Renal cortical epithelial cell (primary cell): ENCODE measurements at places on chromosomes 11 and 22. TPM values are rescaled to one million over a fixed set of nuclear protein-coding genes. Genes with fewer than 3 reads are reported as not detected.
A peak's percentile ranks its signal among the peaks of the same experiment; 100 is the strongest.

HDHD5 gene
- total RNA-seq, result 25.1 and 38.6 TPM in 2 replicates

OR2AT4 gene
- under 0.01 TPM in 1 of 2 replicates, not detected in the other for total RNA-seq

LRP4 gene
- 4.0 and 17.7 TPM in 2 replicates for total RNA-seq

CCDC116 gene
- total RNA-seq, result not detected in 2 replicates

GUCY1A2 gene
- 0.17 and 0.99 TPM in 2 replicates for total RNA-seq

SPINDOC gene
- total RNA-seq, result 11.8 and 12.6 TPM in 2 replicates

TMEM41B gene
- total RNA-seq, result 32.6 and 81.1 TPM in 2 replicates

OR8G5 gene
- total RNA-seq, result not detected in 2 replicates

MS4A6E gene
- total RNA-seq, result not detected in 2 replicates

NTM gene
- 0.85 and 6.4 TPM in 2 replicates for total RNA-seq

- no peak for DNase-seq
Measured at GRCh38 chr11:95937358-95937757, 13.5 kb upstream of the MTMR2 start.

- DNase-seq, result no peak
Measured at GRCh38 chr11:12408156-12408770, 30.9 kb downstream of the PARVA start.

DNA sequence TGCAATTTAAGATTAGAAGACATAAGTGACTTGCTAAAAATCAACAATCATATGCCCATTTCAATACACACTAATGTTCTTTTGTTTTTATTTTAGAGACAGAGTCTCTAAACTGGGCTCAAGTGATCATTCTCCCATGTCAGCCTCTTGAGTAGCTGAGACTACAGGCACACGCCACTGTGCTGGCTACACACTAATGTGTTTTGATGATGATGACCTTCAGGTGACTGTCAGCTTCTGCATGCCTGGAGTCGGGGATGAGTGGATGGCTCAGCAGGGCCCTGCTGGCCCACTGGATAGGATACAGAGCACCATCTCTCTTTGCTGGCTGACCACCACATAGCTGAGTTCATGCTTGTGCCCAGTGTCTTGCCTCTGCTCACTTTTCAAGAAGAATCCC, 27.0 kb upstream of the POU2AF1 start:
- DNase-seq, result no peak

GRCh38 chr22:34579519-34579918, 486.4 kb upstream of the ISX start:
- no peak for DNase-seq

- DNase-seq, result no peak
Measured at GRCh38 chr11:77303328-77303727, 1.8 kb upstream of the GDPD4 start.

DNA sequence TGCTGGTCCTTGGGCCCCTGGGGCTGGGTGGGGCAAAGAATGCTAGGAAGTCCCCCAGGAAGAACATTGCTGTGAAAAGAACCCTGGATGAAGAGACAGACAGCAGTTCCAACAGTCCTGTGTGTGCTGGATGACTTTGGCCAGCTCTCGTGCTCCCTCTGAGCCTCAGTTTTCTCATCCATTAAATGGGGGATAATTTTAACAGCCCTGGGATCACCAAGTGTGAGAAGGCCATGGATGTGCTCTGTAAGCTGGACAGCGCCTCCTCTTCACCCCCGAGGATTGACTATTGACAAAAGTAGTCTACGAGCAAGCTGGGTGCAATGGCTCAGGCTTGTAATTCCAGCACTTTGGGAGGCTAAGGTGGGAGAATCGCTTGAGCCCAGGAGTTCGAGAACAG, 2.5 kb downstream of the LARGE2 start:
- no peak for DNase-seq

DNA sequence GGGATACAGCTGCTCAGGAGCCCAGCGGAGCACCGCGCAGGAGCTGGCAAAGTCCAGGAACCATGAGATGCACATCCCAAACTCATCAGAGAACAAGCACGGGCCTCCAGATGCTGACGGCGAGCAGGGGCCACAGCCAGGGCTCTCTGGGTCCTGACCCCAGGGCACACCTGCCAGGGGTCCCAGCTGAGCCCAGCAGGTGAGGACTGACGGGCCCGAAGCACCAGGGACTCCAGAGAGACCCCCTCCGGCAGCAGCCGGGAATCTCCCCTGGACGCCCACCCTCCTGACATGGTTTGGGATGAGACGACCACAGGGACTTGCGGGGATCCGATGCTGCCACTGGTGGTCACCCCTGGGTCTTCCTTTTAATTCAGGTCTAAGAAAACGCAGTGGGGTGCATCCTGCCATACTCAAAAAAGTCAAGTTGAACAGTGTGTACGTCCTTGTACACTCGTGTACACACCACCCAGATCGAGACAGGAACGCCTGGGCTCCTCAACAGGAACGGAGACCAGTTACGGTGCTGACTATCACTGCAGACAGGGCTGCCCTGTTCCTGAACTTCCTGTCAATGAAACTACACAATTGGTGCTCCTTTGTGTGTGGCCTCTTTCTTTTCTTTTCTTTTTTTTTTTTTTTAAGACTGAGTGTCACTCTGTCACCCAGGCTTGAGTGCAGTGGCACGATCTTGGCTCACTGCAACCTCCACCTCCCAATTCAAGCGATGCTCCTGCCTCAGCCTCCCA, 21.9 kb downstream of the TTLL8 start:
- DNase-seq, result no peak

GRCh38 chr22:30233582-30233981, 13.0 kb downstream of the LIF start:
- no peak for DNase-seq

DNA sequence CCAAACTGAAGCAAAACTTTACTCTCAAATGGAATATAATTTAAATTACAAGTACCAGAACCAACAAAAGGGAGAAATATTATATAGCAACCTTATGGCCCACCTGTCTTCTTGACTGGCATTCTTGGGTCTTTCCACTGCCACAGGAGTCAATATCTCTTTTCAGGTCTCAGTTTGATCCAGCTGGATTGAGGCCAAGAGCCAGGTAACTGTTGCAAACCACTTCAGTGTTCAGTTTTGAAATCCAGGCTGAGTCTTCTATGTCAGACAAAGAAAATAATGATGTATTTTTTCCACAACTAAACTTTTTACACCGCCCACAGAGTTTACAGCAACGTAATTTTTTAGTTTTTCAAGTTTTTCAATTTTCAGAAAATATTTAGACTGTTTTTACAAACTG, 648 bp downstream of the DLG2 start:
- no peak for DNase-seq

DNA sequence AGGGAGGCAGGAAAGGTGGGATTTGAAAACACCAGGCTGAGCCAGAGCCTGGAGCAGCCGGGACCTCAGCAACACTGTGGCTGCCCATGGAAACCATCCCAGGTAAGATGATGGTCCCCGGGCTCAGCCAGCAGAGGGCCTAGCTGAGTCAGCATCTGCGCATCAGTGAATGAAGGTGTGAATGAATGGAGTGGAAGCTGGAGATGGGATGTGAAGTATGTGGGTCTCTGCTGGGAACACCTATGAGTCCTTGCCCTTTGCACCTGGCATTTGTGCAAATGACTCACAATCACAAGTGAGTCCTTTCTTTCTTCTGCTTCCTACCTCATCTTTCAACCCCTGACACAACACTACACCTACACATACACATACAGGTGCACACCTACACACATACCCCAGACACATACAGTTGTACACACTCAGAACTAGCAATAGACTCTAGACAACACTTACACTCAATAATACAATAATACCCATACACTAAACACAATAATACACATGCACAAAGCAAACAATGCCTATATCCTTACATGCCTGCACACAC, 62.8 kb upstream of the PRDM11 start:
- no peak for DNase-seq

GRCh38 chr11:111303461-111303860, 5.1 kb downstream of the POU2AF3 start:
- DNase-seq, result peak; percentile 46

GRCh38 chr11:110527146-110527545, 97.4 kb downstream of the FDX1 start:
- DNase-seq, result no peak

- no peak for DNase-seq
Measured at GRCh38 chr22:22218302-22218701, 26.3 kb upstream of the VPREB1 start.

- DNase-seq, result no peak
Measured at GRCh38 chr22:44914026-44914721, 95.6 kb downstream of the PHF21B start.

- DNase-seq, result no peak
Measured at GRCh38 chr11:36130401-36130800, 158.8 kb downstream of the COMMD9 start.

DNA sequence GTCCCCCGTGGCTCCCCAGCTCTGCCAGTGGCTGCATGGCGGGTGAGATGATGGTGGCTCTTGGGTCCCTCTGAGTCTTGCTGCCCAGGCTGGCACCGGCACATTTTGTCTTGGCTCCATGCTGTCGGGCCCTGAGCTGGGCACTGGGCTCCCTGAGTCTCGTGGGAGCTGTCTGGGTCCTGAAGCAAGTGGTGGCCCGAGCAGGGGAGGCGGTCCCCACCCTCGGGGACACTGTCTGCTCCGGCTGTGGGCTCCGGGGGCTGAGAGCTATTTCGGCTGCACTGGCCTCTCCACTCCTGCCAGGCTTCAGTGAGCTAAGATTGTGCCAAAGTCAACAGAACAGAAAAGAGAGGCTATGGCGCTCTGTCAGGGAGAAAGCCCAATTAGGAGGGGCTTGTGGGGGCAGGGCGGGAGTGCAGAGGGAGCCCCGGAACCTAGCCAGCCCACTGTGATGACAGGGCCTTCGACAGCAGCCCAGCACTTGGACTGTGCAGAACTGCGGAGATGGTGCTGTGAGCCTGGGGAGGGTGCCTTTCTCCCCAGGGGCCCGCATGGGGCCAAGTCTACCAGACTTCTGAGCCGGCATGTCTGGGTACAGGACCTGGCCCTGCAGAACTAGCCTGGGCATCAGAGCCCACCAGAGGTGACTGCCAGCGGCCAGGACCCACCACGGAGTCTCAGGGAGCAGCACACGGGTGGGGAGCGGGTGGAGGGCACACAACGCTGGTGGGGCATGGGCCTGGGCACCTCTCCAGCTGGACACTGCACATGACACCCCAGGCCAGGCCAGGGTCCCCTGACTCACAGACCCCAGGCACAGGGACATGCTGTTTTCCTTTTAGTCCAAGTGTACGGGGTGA, 38.0 kb downstream of the RTN4R start:
- no peak for DNase-seq

- DNase-seq, result no peak
Measured at GRCh38 chr22:31962387-31963125, 18.2 kb downstream of the YWHAH start.

- DNase-seq, result no peak
Measured at GRCh38 chr11:110207123-110207522, 89.3 kb downstream of the RDX start.

- DNase-seq, result no peak
Measured at GRCh38 chr22:21829523-21829922, 37.9 kb downstream of the MAPK1 start.

DNA sequence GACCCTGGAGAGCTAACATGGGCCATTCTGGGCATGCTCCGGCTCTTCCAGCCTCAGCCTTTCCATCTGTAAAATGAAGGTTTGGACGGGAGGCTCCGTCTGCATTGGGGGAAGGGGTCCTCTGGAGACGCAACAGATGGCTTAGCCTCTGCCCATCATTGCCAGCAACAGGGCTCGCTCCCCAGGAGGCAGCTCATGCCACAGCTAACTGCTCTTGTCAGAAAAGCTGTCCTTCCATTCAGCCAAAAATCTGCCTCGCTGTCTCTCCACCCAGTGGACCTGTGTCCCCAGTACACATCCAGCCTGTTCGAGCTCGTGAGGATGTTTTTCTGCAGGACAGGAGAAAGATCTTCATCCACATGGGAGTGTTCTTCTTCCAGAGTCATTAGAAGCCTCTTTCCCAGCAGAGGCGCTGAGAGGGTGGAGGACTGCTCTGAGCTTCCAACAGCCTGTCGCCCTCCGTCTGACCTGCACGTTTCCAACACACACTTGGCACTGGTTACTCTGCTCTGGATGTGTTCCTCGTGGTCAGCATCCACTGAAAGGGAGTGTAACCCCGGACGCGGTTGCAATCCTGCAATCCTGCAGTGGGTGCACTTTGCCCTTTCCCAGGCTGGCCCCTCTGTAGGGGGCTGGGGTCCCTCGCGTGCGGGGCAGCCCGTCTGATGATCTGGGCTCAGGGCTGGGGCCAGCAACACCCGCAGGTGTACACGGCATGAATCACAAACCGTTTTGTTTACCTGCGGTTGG, 1340.9 kb downstream of the TBC1D22A start:
- no peak for DNase-seq

DNA sequence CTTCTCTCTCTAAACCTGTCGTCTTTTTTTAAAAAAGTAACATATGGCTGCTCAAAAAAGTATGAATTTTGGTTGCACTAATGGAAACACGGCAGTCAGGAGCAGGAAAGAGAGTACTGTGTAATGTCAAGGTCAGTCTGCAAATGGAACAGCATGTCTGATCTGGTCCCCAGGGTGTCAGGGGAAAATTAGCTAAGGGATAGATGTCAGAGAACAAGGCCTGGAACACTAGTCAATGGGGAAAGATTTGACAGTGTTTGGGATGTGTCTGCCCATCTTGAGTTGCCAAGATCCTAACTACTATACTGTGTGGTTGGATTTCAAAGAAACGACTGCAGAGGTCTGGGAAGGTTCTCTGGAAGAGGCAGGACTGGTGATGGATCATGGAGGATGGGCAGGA, 65.7 kb upstream of the PHOX2A start:
- DNase-seq, result no peak

- DNase-seq, result no peak
Measured at GRCh38 chr11:35632301-35632700, 14.0 kb downstream of the FJX1 start.

GRCh38 chr11:70668204-70669202, 270.2 kb downstream of the CTTN start:
- peak; percentile 8 for DNase-seq

DNA sequence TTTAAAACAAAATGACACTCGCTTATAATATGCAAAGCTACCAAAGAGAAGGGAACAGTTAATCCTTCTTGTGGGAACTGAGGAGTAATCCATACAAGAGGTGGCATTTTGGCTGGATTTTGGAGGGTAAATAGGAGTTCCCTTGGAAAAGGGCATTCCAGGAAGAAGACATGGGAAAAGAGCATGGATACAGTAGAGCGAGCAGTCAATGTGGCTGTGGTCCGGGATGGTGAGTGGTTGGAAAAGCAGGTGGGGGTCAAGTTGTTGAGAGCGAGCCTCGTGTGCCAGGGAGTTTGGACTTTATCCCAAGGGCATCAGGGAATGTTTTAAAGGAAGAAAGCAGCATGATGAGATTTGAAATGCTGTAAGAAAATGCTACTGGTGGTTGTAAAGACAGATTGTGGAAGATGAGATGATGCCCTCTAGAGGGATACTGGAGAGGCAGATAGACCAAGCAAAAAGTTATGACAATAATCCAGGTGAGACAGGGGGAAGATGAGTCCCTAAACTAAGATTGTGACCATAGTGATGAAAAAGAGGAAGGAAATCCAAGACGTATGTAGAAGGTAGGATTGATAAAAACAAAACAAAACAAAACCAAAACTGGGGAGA, 3.8 kb upstream of the MMP7 start:
- peak; percentile 54 for DNase-seq
